ENCODE measurements at places on chromosomes 2 and 18.

GRCh38 chr2:191941376-191941929 lies 94.6 kb upstream of the CAVIN2 start:
- DNase-seq, result no peak

DNA sequence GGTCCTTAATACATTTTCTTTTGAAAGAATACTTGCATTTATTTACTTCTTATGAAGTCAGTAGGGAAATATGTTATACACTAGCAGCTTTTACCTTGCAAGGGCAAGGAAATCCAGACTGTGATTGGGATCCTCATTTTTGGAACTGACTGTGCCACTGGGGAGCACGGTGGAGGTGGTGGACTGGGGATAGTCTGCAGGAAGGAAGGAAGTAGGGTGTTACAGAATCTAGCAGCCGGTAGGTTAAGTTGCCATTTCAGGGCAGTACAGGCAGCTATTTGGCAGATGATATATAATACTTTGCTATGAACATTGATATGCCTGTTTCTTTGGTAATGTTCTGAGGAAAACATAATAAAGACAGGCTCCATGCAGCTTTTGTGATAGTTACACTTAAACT lies 238.3 kb downstream of the PHLPP1 start:
- DNase-seq, result no peak

DNA sequence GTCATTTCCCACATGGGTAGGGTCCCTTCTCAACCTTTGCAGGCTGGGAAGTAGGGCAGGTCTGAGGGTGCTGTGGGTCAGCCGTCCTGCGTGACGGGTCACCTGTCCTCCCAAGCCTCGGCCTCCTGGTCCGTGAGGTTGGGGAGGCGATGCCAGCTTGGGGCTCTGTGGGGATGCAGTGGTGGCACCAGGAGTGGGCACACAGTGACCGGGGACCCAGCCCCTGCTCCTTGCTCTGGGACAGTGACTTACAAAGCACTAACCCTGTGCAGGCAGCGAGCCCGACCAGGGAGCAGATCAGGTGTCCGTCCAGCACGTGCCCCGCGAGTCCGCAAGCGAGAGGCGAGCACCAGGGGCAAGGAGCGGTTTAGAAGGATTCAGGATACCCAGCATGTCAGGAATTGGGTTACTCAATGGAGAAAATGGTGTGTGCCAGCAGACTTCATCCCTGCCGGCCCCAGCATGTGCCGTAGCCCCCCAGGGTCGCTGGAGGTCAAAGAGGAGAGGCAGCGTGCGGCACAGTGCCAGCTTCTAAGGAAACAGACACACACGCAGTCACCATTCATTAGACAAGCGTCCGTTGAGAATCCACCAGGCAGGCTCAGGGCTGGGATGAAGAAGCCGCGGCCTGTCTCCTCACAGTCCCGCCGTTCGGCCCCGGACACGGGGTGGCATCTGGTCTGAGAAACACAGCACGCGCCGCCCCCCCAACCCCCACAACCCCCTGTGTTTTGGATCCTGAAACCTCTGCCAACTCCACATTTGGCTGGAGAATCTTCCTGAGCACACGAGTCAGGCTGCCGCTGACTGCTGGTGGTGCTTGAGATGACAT lies 11.7 kb downstream of the COLEC11 start:
- peak; percentile 75 for DNase-seq

DNA sequence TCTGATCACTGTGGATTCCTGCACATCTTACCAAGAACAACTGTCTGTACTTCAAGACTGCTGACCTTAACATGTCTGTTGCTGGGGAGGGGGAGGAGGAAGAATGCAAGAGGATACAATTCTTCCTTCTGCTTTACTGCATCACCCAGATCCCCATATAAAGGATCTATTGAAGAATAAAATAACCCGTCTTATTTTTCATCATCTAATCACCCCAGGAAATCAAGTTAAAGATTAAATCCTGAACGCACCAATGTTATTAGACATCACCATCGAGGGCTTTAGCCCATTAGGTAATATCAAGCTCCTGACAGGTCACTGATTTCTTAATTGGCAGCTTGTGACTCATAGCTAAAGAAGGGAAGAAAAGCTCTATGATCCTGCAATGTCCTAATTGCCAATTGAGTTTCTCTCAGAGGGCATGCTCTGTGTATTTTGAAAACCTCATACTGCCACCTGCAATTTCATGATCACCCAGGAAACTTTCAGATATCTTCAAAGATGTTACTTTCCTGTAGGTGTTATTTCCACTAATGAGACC lies 75.4 kb upstream of the KCNE4 start:
- no peak for DNase-seq

- DNase-seq, result no peak
These were observed 79.6 kb downstream of the SKA1 start for GRCh38 chr18:50454387-50454988.

GRCh38 chr2:238254095-238254723 lies 14.4 kb upstream of the HES6 start:
- no peak for DNase-seq

GRCh38 chr2:43610361-43610760 lies 14.5 kb upstream of the THADA start:
- DNase-seq, result no peak

DNA sequence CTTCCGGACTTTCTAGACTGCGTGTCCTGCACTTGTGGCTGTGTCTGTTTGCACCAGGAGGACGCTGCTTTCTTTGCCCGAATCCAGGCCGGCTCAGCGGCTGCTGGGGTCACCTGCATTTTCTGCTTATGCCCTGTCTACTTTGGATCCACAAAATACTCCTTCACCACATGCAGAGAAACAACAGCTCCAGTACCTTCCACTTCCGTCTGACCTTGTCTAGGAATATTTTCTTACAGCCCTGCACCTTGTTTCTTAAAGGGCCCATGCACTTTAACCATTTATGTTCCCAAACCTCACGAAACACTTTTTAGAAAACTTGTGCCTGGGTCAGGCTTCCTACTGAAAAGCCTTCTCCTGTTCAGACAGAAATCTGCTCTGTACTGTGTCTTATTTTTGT lies 129.4 kb upstream of the NCK2 start:
- DNase-seq, result no peak

DNA sequence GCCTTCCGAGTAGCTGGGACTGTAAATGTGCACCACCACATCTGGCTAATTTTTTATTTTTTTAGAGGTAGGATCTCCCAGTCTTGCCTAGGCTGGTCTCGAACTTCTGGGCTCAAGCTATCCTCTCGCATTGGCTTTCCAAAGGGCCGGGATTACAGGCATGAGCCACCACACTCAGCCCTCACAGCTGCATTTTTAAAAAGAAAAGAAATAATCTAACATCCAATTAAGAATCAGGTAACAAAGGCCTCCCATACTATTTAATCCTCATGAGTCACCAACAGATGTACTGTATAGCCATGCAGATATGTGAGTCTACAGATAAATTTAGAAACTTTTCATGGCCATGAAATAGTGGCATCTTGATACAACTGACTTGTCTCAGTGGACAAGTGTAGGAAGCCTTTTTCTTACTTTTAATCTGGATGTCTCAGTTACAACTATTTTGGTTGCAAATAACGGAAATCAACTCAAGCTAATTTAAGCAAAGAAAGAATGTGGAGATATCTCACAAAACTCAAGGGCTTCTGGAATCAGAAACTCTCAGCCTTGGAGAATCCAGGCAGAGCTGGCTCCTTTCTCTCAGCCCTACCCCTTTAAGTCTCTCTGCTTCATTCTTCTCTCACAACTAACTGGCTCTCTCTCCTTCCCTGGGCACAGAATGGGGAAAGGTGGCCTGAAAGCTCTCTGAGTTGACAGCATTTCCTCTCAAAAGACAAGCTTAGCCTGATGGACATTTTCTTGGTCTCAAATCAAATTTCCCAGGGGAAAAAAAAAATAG lies 12.8 kb upstream of the PPM1B start:
- no peak for DNase-seq

- no peak for DNase-seq
These were observed 3.7 kb downstream of the ODC1 start for GRCh38 chr2:10444463-10444862.

DNA sequence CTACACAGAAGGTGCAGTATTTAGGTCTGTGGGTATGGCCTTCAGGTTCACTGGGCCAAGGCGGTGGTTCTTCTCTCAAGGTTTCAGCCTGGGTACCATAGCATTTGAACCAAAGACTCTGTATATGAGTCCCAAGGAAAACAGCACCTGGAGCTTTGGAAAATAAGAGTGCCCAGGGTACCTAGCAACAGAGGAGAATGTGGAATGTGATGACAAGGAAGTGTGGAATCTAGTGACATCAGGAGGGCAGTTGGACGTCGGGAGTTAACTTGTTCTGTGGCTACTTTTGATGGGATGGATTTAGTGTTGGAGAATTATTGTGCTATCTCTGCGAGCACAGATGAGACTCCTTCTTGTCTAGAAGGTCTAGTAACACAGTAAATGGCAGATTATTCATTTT lies 201.2 kb downstream of the NOL4 start:
- DNase-seq, result no peak

DNA sequence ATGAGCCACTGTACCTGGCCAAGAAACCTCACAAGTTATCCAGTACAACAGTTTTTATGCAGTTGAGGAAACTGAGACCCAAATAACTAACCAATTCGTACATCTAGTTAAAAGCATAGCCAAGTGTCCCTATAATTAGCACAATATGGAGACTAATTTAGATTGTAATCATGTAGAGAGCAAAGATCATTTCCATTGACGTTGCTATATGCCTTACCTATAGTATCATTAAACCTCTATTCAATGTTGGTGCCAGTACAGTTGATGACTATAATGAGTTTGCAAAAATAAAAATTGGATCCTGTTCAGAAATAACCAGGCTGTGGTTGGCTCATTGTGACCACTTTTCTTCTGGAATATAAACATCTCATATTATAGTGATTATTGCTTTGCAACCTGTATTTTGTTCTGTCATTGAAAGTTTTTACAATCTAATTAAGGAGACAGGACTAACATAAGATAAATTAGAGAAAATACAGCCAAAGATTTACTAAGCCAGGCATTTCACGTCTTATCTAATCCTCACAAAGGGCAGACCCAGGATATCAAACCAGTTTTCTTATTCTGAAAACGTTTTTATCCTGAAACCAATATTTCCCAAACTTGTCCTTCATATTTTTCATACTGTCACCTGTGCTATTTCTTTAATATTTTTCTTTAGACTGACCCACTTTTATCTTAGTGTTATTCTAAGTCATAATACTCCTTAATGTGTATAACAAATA lies 130.0 kb upstream of the STON1 start:
- DNase-seq, result no peak

GRCh38 chr2:14261771-14262170 lies 370.7 kb upstream of the LRATD1 start:
- no peak for DNase-seq

DNA sequence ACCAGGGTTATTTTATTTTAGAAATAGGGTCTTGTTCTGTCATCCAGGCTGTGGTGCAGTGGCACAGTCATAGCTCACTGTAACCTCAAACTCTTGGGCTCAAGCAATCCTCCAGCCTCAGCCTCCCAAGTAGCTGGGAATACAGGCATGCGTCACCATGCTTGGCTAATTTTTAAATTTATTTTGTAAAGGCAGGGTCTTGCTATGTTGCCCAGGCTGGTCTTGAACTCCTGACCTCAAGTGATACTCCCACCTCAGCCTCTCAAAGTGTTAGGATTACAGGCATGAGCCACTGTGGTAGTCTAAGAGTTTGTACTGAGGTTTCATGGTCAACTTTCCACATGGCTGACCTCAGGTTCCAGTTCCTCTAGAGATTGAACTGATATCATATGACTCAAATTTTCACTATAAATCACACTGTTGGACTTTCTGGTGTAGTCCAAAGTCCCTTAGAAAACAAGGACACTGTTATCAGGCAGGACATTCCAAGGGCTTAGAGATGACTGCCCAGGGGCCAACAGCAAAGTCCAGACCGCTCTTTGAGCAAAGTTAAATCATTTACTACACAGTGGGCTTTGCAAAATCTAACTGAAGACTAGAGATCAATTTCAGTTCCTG lies 82.0 kb upstream of the MEX3C start:
- DNase-seq, result no peak

DNA sequence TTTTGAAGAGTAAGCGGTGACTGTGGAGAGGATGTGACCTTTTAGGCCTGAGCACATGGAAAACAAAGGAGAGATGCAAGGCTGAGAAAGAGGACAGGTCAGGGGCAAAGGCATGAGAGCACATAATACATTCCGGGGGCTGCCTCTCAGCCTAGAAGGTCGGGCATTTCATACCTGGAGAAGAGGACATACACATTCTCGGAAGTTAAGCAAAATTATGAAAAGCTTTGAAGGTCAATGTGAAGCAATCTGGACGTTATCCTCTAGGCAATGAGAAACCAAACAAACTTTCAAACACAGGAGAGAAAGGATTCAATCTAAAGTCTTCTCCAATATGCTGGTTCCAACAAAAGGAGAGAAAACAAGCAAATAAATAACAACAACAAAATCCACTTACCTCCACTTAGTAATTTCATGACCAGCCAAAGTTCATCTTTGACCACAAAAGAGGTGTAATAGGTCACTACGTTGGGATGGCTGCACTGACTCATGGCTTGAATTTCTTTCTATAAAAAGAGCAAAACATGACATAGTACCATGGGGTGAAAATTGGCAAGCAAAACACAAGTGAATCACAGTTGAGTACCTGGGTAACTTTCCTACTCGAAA lies 80.4 kb downstream of the STK39 start:
- DNase-seq, result no peak

- DNase-seq, result no peak
These were observed 405.4 kb downstream of the SETBP1 start for GRCh38 chr18:45085916-45086624.

DNA sequence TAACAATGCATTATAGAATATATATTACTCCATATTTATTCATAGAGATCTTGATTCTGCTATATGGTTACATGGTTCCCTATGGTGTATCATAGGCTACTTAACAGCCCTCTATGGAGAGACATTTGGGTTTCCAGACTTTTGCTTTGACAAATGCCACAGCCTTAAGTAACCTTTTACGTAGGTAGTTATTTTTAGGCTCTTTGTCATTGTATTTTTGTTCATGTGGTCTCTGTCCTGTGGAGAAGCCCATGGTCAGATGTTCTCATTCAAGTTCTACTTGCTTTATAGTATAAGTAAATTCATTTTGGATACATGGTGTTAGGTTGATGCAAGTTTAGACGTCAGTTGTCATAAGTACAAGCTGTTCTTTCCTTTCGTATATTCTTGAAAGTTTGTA lies 275.2 kb upstream of the THSD7B start:
- no peak for DNase-seq

DNA sequence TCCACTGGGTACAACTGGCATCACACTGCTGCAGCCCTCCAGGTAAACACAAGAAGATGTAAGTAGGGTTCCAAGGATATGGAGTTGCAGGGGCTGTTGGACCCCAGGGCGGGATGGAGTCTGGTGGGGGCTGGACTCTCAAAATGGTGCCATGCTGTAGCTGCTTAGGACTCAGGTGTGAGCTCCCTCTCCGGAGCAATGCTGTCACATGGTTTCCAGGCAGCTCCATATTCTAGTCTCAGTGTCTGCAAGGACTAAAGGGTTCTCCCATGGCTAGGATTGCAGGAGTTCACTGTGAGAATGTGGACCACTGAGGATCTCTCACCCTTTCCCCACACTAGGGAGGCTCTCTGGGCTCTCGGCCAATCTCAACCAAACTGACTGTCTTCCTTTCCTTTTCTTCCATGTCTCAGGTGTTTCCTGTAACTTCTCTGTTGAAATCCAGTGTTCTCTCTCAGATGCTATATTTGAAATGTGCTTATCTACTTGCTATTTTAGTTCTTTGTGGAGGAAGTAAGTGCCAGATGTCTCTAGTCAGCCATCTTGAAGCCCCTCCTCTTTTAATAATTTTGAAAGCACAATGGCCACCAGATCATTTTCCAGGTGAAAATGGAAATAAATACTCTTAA lies 57.6 kb downstream of the CCNT2 start:
- no peak for DNase-seq
